ENCODE measurements at places on chromosomes 6 and 20.

GRCh38 chr20:45581702-45582101, 2.6 kb upstream of the WFDC8 start:
- no peak for DNase-seq

DNA sequence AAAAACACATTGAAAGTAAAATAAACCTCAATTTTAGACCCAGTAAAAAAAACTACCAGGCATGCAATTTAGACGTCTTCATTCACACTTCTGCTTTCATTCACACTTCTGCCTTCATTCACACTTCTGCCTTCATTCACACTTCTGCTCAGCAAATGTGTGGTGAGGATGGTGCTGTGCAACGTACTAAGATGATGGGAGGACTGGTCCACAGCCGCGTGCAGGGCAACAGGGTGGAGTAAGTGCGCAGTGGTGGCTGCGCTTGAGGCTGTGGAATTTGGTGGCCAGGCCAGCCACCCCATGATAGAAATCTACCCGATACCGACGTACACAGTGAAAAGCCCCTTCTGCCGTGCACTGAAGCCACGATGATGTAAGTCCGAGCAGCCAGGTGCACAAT, 114.3 kb upstream of the CD93 start:
- no peak for DNase-seq

DNA sequence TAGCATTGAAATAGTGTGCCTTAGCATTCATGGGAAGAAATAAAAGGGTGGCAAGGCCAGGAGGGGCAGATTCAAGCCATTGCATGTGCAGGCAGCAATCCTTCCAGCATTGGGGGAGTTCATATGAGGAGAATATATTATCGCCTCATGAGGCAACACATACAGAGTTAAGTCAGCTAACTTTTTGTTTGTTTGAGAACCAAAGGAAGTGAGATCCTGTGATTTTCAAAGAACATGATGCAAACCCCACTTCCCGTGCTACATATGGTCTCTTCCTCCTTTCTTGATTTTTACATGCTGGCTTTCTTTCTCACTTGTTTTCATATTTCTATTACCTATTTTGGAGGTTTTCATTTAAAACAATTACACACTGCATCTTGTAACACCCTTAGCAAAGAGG, 579.7 kb upstream of the ARID1B start:
- DNase-seq: no peak

DNA sequence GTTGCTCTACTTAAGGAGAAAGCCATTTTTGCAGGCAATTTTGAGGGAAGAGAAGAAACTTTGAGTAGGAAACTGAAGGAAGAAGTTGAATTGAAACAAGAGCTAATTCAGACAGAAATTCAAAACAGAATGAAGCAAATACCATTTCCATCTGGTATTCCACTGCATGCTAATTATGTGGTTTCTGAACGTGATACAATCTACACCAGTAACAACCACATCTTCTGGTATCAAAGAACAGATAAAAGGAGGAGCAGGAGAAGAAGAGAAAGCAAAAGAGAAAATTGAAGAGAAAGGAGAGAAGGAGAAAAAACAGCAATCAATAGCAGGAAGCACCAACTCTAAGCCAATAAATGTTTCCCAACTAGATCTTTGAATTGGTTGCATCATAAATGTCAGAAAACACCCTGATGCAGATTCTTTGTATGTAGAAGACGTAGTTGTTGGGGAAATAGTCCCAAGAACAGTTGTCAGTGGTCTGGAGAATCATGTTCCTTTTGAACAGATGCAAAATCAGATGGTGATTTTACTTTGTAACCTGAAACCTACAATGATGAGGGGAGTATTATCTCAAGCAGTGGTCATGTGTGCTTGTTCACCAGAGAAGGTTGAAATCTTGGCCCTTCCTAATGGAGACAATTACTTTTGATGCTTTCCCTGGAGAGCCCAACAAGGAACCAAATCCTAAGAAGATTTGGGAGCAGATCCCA, 132.4 kb downstream of the MACROD2 start:
- DNase-seq: no peak

DNA sequence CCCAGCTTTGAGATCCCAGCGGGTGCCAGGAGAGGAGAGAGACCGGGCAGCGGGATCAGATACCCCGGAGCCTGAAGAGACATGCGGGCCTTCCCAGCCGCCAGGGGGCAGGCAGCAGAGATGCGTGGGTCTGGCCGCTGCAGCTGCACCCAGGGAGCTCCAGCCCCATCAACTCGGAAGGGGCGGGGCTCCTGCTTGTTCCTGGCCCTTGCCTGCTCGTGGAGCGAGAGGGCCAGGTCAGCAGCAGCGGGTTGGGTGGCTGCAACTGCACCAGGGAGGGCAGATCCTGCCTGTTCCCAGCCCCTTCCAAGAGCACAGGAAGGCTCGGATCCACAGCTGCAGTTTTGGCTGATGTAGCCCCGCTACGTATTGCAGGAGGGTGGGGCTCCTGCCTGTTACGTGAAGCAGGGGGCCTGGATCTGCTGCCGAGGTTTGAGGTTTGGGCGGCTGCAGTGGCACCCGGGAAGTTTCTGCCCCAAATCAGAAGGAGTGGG, 532.8 kb downstream of the RFPL4B start:
- DNase-seq: peak; percentile 62

DNA sequence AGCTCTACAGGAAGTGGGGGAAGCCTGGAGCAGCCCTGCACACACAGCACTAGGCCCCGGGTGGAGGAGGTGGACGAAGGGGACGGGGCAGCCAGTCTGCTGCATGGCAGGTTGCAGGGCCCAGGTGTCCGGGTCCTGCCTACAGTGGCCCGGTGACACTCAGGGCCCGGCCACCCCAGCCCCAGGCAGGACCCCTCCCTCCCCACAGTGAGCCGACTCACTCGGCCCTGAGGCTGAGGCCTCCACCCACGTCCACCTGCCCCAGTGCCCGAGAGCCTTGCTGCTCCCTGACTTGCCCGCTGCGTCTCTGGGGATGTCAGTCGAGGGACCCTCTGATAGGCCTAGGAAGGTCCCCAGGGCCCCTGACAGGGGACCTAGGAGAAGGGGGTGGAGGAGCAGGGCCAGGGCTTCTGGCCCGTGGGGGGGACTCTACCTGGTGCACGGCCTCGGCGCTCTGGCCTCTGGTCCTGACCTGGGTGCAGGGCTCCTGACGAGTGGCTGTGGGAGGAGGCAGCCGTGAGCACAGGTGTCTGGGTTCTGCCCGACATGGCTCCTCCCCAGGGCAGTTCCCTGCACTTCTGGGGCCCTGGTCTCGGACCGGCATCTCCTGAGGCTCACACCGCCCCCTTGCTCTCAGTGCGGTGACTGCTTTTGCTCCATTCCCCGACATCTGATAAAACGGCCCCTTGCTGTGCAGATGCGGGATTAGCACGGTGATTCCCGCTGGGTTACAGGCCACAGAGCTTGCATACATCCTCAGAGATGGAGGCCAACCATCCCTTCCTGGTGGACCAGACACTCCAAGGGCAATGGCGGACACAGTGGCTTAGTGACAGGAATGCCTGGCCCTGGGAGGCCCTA, 20.1 kb downstream of the FRMD1 start:
- DNase-seq: no peak

- DNase-seq: no peak
Measured at GRCh38 chr20:13337090-13337784, 116.2 kb downstream of the ISM1 start.

DNA sequence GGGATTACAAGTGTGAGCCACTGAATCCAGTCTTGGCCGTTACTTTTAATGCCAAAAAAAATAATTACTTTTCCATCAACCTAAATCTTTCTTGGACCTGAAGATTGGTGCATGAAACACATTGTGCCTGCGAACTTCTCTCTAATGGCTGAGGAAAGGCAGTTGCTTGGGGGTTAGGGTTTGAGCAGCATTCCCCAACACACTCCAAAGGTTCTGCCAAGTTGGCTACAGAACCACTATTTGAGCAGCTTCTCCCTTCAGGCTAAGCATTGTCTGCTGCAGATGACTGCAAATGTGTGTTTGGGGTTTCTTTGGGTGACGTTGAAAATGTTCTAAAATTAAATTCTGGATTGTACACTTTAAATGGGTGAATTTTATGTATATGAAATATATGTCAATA, 6.3 kb upstream of the LBP start:
- no peak for DNase-seq

DNA sequence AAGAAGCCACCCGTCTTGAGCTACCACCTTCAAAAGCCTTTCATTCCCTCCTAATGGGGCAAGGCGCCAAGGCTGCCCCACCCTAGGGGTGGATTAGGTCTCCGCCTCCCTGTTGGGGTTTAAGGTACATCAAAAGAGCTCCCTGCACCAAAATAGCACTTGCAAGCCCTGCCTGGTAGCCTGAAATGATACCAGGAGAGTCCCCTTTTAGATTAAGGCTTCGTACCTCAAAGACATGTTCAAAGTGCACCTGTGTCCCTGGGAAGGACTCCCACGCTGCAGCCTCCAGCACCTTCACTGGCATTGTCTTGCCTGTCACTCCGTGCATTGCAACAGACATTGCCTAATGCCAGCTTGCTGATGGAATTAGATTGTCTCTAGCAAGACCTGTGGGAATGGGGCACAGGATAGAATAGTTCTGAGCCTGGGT, 15.7 kb upstream of the CDKN1A start:
- DNase-seq: no peak

DNA sequence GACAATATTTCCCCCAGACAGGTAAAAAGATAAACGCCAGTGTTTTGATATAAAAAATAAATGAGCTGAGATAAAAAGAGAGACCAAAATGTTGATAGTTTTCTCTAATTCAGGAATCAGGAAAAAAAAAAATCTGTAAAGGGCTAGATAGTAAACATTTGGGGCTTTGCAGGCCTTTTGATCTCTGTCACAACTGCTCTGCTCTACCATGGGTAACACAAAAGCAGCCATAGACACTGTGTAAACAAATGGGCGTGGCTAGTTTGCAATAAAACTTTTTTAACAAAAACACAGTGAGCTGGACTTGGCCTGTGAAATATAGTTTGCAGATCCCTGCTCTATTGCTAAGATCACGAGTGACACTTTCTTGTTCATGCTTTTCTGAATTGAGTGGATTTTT, 219.1 kb upstream of the STXBP5 start:
- no peak for DNase-seq

DNA sequence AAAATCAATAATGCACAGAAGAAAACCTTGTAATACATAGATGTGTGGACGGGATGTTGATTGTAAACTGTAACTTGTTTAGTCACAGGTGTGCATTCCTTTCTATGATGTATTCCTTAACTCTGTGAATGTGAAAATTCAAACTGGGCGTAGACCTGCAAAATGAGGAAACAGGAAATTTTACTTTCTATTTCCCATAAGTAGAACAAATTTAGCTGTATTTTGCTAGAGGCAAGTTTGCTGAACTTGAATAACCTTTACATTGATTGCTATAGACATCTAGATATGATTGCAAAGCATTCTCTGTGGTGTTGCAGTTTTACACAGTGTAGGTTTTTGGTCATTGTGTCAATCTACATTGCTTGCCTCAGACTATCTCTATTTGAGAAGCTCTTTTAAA, 368.4 kb upstream of the MAN1A1 start:
- no peak for DNase-seq

GRCh38 chr6:26243132-26243531, 121.9 kb upstream of the BTN3A2 start:
- DNase-seq: no peak

- no peak for DNase-seq
Measured at GRCh38 chr6:324116-324728, 31.9 kb downstream of the DUSP22 start.

- peak; percentile 45 for DNase-seq
Measured at GRCh38 chr6:136952714-136953260, 30.7 kb downstream of the SLC35D3 start.

DNA sequence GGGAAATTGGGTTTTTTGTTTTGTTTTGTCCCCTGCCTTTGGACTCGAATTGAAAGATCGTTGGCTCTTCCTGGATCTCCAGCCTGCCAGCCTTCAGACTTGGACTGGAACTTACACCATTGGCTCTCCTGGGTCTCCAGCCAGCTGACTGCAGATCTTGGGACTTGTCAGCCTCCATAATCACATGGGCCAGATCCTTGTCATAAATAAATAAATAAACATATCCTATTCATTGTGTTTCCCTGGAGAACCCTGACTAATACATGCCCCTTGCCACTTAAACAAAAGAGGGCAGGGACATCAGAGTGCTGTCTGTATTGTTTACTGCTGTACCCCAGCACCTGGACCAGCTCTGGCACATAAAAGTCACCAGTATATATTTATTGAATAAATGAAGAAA, 101.5 kb downstream of the CAP2 start:
- no peak for DNase-seq

DNA sequence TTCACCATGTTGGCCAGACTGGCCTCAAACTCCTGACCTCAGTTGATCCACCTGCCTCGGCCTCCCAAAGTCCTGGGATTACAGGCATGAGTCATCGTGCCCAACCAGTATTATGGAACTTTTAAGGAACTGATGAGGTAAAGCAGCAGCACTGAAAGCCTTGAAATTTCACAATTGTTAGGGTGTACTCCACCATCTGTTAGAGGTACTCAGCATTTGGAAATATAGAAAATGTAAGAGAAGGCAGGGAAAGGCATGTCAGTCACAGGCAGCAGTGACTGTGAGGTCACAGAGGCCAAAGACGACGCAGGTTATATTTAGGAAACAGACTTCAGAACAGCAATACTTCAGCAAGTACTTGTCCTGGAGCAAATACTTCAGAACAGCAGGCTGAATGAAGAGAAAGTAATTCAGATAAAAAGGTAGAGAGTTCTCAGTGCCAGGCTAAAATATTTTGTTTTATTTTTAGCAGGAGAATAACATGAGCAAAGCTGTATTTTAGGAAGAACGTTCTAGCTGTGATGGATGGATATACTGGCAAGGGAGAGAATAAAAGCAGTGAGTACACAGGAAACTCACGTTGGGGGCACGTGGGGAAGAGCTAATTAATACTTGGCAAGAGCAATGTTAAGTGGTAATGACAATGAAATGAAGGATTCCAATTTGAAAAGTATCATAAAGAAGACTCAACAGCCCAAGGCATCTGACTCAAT, 67.2 kb downstream of the DTNBP1 start:
- no peak for DNase-seq

DNA sequence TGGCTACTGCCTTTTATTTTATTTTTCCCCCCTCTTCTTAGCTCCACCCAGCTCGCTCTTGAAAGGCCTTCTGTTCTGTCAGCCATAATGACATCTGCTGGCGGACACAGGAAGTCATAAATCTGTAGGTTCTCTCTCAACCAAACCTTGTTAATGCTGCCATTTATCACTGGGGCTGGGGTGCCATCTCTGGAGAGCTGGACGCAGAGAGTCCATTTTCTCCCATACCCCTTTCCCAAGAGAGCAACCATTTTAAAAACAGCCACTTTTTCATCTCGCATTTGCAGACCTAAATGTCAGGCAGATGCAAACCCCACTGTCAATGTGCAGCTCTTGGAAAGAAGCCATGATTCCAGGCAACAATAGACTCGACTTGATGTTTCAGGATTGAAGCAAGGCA, 13.0 kb upstream of the TSHZ2 start:
- peak; percentile 11 for DNase-seq
